ENCODE measurements at places on chromosomes 6 and 20.

DNA sequence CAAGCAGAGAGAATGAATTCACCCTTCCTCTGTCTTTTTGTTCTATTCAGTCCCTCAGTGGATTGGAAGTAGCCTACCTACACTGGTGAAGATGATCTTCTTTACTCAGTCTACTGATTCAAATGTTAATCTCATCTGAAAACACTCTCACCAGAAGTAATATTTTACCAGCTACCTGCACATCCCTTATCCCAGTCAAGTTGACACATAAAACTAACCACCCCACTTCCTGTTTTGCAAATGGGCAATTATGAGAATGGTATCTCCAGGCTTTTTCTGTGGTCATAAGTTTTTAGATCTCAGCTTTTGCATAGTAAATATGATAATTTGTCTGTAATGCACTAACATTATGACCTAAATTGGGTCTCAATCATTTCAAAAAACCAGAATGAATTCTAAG is 228.8 kb upstream of the ECI2 start:
- no peak for DNase-seq

GRCh38 chr20:8132484-8133309 is 631 bp downstream of the PLCB1 start:
- DNase-seq, result peak; percentile 47

GRCh38 chr6:110589865-110590513 is 113.6 kb upstream of the SLC22A16 start:
- no peak for DNase-seq

- no peak for DNase-seq
These were observed 7.0 kb upstream of the RWDD1 start for GRCh38 chr6:116564311-116564710.

DNA sequence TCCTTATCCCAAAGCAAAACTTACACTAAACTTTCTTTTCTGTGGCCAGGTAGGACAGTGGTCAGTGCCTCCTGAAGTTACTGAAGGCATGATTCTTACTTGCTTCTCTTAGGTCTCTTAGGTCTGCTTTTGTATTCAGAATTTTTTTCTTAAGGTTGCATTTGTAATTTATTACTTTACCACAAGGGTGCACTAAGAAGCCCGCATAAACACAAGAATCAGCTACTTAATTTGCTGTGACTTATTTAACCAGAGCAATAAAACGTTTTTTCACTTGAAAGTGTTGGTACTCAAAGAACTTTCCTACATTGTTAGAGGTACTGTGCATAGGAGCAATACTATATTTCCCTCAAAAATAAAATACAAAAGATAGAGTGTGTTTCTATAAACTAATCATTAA is 75.4 kb upstream of the LAMA2 start:
- DNase-seq, result no peak

DNA sequence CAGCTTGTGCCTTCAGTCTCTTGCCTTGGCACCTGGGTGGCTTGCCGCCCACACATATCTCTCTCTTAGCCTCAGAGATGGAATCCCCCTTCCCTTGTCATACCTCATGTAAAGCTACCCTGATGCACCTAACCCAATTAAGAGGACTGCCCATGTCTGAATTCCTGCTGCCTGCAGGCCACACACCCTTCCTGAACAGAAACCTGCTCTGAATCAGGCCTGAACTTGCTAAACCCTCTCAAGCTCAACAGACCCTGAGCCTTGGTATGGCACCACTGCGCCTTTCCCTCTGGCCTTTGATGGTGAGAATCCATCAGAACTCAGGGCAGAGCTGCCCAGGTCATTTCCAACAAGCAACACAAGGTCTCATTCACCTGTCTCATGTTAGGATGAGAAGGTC is 5.2 kb downstream of the RAET1G start:
- no peak for DNase-seq

GRCh38 chr6:134049176-134049575 is 3.2 kb downstream of the SLC2A12 start:
- DNase-seq, result no peak

- DNase-seq, result no peak
These were observed 36.7 kb downstream of the EBF4 start for GRCh38 chr20:2729251-2729713.

DNA sequence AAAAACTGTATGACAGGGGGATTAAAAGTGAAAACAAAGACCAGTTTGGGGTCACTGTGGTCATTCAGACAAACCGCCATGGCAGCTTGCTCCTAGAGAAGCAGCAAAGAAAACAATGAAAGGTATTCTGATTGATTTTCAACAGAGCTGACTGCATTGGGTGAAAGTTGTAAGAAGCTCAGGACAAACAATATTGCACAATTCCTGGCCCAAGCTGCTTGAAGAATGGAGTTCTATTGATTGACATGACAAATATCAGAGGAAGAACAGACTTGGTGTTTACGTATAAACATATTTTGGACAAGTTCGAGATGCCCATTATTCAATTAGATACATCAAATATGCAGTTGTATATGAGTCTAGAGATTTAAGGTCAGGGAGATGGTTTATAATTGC is 62.0 kb downstream of the TRIM38 start:
- DNase-seq, result no peak

- DNase-seq, result no peak
These were observed 14.6 kb upstream of the SNX9 start for GRCh38 chr6:157808405-157808950.

GRCh38 chr6:1131285-1132079 is 180.4 kb upstream of the FOXQ1 start:
- DNase-seq, result no peak

GRCh38 chr6:57017841-57018240 is 28.7 kb upstream of the KIAA1586 start:
- DNase-seq, result no peak

GRCh38 chr20:64216036-64216435 is 39.5 kb upstream of the PCMTD2 start:
- no peak for DNase-seq

DNA sequence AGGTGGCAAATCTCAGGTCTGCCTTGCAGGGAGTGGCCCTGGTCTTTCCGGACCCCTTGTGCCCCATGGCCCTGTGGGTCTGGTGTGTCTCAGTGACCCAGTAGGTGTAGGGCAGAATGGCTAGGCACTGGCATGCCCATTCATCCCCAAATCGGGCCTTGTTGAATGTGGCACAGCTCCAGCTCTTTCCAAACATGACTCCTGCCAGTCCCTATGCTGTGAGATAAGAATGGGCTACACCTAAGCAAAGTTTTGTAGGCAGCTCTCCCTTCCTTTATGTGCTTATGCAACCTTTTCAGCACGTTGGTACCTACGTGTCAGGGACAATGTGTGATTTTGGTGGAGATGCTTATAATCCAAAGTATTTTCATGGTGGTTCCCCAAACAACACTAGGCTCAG is 33.9 kb downstream of the FOXO3 start:
- DNase-seq, result no peak

DNA sequence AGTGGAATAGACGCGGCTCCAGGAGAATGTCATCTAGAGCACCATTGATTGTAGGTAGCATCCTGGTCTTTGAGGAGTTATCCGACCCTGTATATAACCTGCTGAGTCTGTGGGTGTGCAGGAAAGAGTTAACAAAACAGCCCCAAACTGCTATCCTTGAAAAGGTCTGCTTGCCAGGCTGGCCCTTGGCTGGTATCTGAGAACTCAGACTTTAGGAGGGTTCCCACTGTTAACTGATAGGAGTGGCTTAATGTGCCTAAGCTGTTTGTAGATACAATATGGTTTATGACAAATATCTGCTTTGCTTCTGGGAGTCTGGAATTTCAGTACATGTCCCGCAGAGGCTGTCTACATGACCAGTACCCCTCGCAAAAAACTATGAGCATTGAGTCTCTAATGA is 27.6 kb upstream of the MCUR1 start:
- DNase-seq, result no peak

- no peak for DNase-seq
These were observed 115.3 kb downstream of the CD83 start for GRCh38 chr6:14232889-14233288.

DNA sequence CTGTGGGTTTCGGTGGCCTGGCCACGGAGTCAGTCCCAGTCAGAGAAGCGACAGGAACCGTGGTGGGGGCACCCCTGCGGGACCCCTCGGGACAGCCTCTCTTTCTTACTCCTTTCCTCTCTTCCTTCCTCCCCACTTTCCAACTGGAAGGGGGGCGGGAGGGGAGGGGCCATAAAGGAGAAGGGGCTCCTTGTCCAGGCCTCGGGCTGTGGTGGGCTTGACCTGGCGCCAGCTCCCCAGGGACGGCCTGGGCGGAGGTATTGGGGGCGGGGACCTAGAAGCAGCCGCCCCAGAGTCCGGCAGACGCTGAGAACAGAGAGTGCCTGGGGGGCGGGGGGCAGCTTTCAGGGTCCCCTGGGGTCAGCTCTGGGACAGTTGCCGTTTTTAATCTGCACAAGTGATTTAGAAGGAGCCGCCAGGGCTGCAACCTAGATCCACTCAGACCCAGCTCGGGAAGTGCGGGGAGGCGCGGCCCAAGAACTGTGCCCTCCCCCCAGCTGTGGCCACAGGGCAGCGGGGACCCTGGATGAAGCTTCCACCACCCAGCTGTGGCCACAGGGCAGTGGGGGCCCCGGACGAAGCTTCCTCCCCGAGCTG is 6.4 kb upstream of the ABHD16B start:
- DNase-seq, result no peak

DNA sequence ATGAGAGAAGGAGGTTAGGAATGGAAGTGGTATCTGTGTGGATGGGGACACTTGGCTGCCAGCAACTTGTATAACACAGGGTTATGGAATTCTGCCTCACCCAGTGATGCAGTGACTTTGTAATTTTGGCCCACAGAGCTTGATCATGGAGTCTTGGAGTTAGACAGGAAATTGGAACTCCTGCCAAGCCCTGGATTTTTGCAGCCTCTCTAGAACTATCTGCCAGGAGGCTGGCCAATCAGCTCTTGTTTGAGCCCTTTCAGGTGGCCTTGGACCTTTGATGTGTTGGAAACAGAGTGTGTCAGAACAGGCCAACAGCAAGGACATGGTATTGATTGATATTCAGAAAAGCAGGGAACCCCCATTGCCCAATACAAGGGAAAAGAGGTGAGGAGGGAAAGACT is 157.7 kb upstream of the GGTLC1 start:
- DNase-seq, result no peak

GRCh38 chr6:151862461-151862860 is 55.0 kb downstream of the ESR1 start:
- DNase-seq, result no peak

DNA sequence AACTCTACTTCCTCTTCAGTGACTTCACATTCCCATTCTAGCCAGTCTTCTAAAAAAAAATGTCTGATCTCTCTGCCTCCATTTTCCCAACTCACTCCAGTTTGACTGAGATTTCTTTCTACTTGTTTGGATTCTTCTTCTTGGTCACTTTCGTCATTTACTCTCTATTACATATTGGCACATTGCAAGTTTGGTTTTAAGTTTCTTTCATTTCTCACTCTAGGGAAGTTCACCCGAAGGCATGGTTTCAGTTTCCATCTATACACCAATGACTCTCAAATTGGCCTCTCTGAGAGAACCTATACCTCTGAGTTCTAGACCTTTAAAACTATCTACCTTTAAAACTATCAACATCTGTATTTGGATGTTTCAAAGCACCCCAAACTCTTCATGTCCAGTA is 51.3 kb downstream of the CD109 start:
- no peak for DNase-seq

DNA sequence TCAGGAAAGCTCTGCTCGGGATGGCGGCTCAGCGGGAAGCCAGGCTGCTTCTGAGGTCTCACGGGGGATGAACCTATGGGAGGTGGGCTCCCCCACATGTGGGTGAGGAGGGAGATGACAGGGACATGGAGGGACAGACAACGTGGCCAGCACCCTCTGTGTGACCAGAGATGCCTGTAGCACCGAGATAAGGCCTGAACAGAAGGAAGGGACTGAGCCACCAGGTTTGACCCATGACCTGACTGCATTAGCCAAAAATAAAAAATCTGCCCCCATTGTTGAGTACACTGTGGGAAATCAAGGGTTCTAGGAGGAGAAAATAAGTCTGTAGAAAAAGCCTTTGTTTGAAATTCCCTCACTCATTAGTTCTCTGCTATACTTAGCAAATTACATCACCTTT is 105.7 kb downstream of the RNASET2 start:
- DNase-seq, result no peak

DNA sequence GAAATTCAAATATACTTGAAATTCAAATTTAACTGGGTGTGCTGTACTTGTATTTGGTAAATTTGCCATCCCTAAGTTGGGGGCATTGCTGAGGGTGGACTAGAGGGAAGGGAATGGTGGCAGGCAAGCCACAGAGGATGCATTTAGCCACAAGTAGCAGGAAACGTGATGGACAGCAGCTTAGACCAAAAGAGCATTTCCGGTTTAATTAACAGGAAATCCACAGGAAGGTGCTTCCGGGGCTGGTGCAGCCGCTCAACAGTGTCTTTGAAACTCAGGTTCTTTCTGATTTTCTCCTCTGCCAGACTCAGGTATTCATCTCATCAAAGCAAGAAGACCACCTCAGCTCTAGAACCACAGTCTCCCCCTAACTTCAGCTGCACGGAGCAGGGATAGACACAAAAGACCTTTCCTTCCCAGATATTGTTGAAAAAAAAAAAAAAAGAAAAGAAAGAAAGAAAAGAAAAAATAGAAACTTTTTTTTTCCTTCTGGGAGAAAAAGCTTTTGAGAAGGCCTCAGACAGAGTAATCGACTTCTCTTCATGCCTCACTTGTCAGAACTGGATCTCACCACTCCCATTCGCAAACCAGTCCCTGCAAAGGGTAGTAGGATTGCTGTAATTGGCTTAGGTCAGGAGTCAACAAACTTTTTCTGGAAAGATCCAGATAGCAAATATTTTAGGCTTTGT is 8.0 kb upstream of the BCAS1 start:
- DNase-seq, result no peak

GRCh38 chr20:25389401-25389857 is 1.2 kb downstream of the ABHD12 start:
- DNase-seq, result no peak

Measured in amygdala (tissue), 56 donors.